ENCODE measurements at places on chromosomes 4 and X.

DNA sequence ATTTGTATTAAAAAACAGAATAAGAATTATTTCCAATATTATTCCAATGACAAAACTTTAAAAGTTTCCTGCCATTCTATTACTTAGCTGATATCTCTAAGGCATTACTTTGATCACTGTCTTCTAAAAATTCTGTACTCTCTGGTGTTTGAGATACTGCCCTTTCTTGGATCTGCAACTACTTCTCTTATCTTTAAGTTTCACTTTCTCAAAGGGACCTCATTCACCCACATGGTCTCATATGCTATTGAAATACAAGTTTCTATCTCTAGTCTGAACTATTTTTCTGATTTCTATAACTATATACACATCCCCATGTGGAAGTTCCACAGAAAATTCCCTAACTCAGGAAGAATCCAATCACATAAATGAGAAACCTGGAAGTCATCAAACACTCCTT lies 22.2 kb downstream of the TMPRSS11E start:
- DNase-seq: no peak

GRCh38 chrX:129876771-129877305 lies 29.1 kb upstream of the UTP14A start:
- no peak for DNase-seq

DNA sequence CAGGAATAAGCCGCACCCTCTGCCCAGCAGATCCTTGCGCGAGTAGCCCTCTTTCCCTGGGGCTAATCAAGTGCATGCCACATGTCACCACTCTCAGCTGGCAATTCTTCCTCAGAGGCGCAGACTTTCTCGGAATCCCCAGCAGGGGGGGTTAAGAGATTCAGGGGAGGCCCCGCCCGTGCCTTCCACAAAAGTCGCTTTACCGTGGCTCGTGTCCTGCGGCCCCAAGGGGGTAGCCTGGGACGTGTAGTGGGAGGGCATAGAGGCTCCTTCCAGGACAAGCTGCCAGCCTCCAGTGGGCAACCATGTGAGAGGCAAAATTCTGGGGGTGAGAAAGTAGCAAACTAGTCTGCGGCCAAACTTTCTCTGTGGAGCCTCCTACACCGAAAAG lies 652 bp downstream of the SRPX start:
- DNase-seq: no peak

DNA sequence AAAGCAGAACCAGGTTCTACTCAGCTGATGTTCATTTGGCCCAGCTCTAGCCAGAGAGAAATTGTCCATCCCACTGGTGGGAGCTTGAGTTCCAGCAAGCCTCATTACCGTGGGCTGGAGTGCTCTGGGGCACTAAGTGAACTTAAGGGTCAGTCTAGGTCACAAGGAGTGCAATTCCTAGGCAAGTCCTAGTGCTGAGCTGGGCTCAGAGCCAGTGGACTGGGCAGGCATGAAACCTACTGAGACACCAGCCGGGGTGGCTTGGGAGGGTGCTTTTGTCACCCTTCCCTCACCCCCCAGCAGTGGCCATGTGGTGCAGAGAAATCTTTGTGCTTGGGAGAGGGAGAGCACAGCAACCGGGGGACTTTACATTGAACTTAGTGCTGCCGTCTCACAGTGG lies 39.4 kb downstream of the GSX2 start:
- DNase-seq: no peak

- DNase-seq: no peak
Measured at GRCh38 chrX:103520386-103520785, 1.1 kb upstream of the RAB40A start.

- DNase-seq: no peak
Measured at GRCh38 chr4:46370531-46370930, 19.4 kb downstream of the GABRA2 start.
